Stimulated activated CD4-positive, alpha-beta T cell treated with anti-CD3 and anti-CD28 coated beads, Interleukin-12 subunit alpha, Interleukin-12 subunit beta, amount 100 ng/mL, for 4 hours (primary cell): ENCODE measurements at places on chromosomes 11 and 22.

DNA sequence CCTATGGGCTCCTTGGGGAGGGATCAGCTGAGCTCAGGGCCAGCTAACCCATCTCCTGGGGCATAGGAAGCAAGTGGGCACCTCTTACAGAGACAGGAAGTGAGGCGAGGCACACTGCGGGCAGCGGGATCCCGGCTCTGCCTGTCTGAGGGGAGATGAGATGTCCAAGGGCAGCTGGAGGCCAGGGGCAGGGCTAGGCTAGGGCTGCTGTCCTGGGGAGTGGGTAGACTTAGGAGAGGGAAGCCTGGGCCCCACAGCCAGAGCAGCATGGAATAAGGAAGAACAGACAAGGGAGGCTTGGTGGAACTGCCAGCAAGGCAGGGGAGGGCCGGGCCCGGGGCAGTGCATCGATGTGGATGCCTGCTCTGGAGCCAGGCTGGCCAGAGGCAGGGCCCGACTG, 76.3 kb downstream of the MORC2 start:
- DNase-seq = no peak

- no peak for DNase-seq
These were observed 414.8 kb downstream of the BUD13 start for GRCh38 chr11:116357784-116358544.

GRCh38 chr11:9528573-9529333, 44.7 kb upstream of the WEE1 start:
- no peak for DNase-seq

DNA sequence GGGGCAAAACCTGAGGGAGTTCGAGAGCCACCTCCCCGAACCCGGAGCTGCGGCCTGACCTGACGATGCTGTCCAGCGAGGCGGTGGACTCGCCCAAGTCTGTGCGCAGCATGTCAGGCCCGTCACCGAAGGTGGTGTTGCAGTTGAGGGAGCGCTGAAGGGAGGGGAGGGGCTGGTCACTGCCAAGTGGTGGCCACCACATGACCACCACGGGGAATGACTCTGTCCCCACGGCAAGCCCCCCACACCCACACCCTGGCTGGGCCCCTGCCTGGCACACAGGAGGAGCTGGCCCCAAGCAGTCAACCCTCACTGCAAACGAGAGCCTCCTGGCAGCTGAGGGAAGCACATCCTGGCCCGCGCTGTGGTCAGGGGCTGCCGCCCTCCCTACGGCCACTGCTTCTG, 30.8 kb downstream of the TRMU start:
- DNase-seq = no peak

DNA sequence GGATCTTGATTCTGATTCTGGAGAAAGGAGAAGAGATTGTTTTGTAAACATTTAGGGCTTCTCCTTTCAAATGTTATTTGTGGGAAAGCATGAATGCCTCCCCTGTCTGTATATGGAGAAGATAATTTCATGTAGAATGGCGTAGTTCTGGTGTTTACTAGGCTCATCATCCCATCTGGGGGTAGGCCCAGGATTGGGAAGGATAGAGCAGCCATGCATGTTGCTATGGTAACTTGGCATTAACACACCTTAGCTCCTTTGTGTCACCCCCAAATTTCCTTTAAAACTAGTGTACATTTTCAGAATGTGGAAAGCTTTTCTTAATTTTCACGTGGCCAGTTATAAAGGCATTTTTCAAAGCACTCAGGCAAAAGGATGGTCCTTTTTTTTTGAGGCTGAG, 57.5 kb upstream of the EED start:
- no peak for DNase-seq
